ENCODE measurements at places on chromosomes 2 and 18. TPM values are rescaled to one million over a fixed set of nuclear protein-coding genes. Genes with fewer than 3 reads are reported as not detected.

- no peak for ATAC-seq
These were observed 16.5 kb upstream of the CNDP2 start for GRCh38 chr18:74479486-74480148.

Gene ABHD3
- 4.9 TPM for total RNA-seq

DNA sequence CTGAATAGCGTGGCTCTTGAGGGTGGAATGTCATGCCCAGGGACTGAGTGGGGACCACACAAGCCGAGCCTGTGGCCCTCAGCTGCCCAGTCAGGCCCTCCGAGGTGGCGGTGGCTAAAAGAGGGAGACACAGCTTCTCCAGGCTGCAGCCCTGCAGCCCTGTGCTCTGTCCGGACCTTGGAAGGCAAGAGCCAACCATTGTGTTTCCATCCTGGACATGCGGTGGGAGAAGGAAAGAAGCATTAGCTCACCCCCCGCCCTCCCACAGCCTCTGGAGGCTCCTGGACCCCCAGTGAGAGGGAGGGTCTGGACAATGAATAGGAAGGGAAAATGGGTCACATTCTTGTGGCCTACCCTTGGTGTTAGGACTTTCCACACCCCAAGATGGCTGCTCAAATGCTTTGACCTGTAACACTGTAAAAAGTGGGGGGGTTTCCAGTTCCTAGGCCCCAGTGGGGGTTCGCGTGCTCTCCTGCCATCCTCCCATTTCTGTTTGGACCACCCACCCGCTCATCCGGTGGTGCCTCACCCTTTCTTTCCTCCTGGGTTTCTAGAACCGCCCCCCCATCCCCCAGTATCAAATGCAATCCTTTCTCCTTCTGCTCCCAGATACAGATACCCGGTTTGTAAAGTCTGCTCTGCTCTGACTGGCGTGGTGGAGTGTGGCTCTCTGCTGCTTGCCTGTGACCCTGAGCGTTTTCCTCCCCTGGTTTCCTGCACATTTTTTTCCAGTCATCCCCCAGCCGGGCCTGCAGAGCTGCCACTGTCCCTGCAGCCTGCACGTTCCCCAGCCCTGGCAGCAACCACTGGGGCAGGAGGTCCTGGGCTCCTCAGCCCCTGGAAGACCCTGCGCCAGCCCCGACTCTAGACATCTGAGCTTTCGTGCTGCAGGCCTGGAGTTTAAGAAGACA lies 36.3 kb upstream of the SMAD7 start:
- no peak for ATAC-seq

Gene CERKL
- not detected for total RNA-seq

DNA sequence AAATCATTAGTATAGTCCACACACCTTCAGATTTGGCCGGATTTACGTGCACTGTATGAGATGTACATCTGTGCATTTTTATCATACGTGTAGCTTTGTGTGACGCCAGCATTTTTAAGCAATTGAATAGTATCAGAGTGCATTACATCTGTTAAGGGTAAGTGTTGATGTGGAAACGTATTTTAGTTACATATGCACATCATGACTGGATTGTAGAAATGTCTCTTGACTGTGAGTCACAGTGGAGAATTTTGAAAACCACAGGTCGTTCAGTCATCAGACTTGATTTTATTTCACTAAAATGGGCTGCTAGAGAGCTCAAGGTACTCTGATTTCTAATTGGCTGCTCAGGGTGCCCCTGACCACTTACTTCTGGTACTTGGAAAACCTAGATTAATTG lies 5.4 kb upstream of the GPBAR1 start:
- ATAC-seq = no peak

DNA sequence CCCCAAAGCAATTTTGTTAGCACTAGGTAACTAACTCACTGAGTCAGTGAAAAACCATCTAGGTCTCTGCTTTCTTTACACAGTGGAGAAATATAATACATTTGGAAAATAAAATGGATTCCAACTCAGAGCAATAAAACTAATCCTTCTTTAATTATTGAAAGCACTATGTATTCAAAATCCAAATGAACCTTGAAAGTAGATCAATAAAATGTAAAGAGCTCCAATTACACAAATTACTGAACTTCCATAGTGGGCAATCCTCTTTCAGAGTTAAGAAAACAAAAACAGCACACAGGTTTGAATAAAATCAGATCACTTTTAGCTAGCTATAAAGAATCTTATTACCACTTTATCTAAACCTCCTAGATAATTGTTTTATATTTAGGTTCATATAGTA lies 208.1 kb downstream of the NR4A2 start:
- no peak for ATAC-seq

DNA sequence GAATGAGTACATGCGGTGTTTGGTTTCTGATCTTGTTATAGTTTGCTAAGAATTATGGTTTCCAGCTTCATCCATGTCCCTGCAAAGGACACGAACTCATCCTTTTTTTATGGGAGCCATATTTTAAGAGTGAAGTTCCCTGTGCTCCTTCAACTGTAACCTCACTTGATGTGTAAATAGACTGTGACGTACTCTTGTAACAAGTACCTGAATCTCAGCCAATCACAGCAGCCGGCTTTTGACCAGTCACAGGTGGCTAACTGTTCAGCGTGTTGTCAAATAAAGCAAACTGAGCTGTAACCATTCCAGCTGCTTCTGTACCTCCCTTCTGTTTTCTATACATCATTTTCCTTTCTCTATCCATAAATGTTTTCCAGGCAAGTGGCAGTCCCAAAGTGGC lies 774.3 kb upstream of the HS6ST1 start:
- ATAC-seq = no peak

Gene LRRTM4
- 0.27 TPM for total RNA-seq

DNA sequence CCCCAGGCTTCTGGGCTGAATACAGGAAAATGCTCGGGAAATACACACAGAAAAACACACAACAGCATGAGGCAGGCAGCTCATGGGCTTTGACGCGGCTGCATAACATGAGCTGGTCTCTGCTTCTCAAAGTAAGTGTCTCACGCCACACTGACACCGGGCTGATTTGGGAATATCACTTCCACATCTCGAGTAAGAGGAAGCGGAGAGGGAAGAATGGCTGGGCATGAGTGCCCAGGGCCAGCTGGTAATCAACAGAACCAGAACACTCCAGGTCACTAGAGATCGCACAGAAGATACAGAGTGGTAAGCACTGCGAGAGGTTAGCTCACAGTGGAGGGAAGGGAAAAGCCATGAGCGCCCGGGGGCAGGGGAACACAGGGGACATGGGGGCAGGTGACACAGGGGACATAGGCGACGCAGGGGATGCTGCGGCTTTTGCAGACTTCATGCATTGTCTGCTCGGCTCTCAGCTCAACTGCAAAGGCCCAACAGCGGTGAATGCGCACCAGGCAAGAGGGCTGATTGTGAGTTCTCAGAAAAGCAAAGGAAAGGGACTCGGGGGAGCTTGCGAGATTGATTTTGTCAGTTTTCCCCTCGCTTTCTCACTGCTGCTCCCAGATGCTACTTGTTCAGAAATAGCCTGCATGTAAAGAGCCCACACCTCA lies 141.4 kb downstream of the MBP start:
- ATAC-seq = peak; percentile 17

DNA sequence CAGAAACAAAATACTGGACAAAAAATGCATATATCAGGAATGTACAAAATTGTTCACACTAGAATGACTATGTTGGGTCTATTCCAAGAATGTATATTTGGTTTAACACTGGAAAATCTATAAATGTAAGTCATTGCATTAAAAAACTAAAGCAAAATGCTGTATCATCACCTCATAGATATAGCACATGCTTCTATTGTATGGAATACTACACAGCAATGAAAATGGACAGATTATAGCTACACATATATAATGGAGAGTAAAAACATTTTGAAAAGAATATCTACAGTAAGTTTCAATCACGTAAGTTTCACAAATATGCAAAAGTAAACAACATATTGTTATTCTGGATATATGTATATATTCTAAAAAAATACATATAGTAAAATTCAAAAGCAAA lies 91.8 kb downstream of the ACVR1C start:
- ATAC-seq = no peak

Gene SPR
- total RNA-seq = 37.8 TPM

Gene IL36G
- 1.8 TPM for total RNA-seq

DNA sequence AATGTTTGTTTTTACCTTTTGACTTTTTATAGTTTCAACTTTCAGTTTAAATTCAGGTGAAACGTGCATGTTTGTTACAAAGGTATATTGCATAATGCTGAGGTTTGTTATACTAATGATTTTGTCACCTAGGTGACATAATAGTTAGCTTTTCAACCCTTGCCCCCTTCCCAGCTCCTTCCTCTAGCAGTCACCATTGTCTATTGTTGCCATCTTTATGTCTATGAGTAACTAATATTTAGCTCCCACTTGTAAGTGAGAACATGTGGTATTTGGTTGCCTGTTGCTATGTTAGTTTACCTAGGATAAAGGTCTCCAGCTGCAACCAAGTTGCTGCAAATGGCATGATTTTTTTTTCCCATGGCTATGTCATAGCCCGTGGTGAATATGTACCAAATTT lies 322.3 kb upstream of the SETBP1 start:
- ATAC-seq = no peak

GRCh38 chr18:44048846-44049245 lies 631.8 kb upstream of the SETBP1 start:
- no peak for ATAC-seq

Gene LTBP1
- 493 TPM for total RNA-seq

Gene GATA6
- 7.5 TPM for total RNA-seq

Gene FLACC1
- 3.0 TPM for total RNA-seq

Gene DHRS9
- total RNA-seq = 0.31 TPM

GRCh38 chr18:53426666-53427184 lies 797.7 kb downstream of the MBD2 start:
- no peak for ATAC-seq

GRCh38 chr2:88196490-88197087 lies 26.4 kb downstream of the THNSL2 start:
- no peak for ATAC-seq

All from gastroesophageal sphincter (tissue), 4 donors.